ENCODE measurements at places on chromosomes 7 and 10. TPM values are rescaled to one million over a fixed set of nuclear protein-coding genes. Genes with fewer than 3 reads are reported as not detected.

GRCh38 chr7:114979803-114980507 is 58.1 kb downstream of the MDFIC start:
- no peak overlapping the region for H3K4me3 ChIP-seq
- H3K27me3 ChIP-seq = no peaks in the 10 kb centered on the region
- H3K4me1 ChIP-seq = peaks cover 50% of the 10 kb centered on the region
- DNase-seq = no peak
- H3K36me3 ChIP-seq = peaks cover 34% of the 10 kb centered on the region

Gene CALCR
- not detected for total RNA-seq

Gene OPN4
- not detected for total RNA-seq

DNA sequence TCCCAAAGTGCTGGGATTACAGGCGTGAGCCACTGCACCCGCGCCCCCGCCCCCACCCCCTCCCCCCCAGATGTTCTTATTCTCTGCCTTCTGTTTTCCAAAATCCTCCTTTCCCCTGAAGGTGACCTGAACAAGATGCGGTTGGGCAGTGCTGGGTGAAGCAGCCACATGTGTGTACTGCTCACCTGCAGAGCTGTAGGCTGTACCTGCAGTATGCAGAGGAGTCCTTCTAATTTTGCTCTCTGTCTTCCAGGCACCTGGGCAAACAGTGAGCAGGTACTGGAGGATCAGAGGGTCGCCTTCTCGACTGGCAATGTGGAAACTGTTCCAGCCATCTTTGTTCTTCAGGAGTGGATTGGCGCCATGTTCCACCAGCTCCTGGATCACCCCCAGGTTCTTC is 2.1 kb downstream of the ANKRD16 start:
- H3K4me1 ChIP-seq = peaks cover 39% of the 10 kb centered on the region
- H3K27me3 ChIP-seq = no peaks in the 10 kb centered on the region
- no peak for DNase-seq
- no peak overlapping the region for H3K27ac ChIP-seq

- no peak overlapping the region for H3K27ac ChIP-seq
- no peak overlapping the region for H3K4me3 ChIP-seq
- H3K36me3 ChIP-seq = no peaks in the 10 kb centered on the region
- DNase-seq = no peak
These were observed 142.2 kb downstream of the ATXN7L1 start for GRCh38 chr7:105734233-105734632.

GRCh38 chr7:30726296-30727006 is 25.5 kb upstream of the INMT start:
- no peaks in the 10 kb centered on the region for H3K36me3 ChIP-seq
- DNase-seq = peak; percentile 51
- H3K27me3 ChIP-seq = no peaks in the 10 kb centered on the region
- H3K4me3 ChIP-seq = peak overlapping the region; percentile 77
- peaks cover 48% of the 10 kb centered on the region for H3K4me1 ChIP-seq
- H3K27ac ChIP-seq = peak overlapping the region; percentile 89

GRCh38 chr10:113213035-113213434 is 263.0 kb downstream of the TCF7L2 start:
- no peak overlapping the region for H3K27ac ChIP-seq
- no peak for DNase-seq
- no peak overlapping the region for H3K4me3 ChIP-seq
- H3K36me3 ChIP-seq = no peaks in the 10 kb centered on the region
- H3K27me3 ChIP-seq = peaks cover 15% of the 10 kb centered on the region

GRCh38 chr10:110834629-110835301 is 37.0 kb upstream of the PDCD4 start:
- peak; percentile 58 for DNase-seq
- H3K4me1 ChIP-seq = peaks cover 39% of the 10 kb centered on the region
- H3K27me3 ChIP-seq = no peaks in the 10 kb centered on the region

- H3K36me3 ChIP-seq = no peaks in the 10 kb centered on the region
- H3K27me3 ChIP-seq = no peaks in the 10 kb centered on the region
- H3K27ac ChIP-seq = no peak overlapping the region
- no peak overlapping the region for H3K4me3 ChIP-seq
These were observed 14.2 kb downstream of the PDLIM1 start for GRCh38 chr10:95276367-95277200.

DNA sequence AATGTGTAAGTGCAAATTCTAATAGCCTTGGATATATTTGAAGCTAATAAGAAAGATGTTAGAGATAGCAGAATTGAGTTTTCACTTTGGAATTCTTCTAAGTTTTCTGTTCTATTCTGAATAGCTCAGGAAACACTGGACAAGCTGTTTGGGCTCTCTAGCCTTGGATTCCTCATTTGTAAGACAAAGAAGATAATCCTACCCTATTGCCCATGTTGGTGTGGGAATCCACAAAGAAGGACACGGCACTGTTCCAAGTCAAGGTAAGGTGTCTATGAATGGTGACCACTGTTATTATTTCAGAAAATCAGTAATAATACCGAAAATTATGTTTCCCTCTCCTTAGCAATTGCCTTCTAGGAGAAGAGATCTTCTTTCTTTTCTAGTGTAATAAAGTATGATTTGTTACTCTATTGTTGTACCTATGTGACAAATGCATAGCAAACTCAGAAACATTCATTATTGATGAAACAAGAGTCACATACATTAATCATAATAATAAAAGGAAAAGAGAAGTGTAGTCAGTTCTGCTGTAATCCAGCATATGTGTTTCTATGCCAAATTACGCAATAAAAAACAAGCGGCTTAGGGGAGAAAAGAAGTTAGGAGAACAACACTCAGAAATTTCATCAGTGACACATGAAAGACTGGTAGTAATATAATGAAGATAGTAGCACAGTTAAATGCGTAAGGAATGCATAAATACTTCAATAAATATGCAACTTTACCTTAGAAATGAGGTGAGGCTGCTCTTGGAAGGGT is 1012.3 kb upstream of the PHF14 start:
- no peaks in the 10 kb centered on the region for H3K36me3 ChIP-seq
- DNase-seq = no peak
- H3K4me1 ChIP-seq = no peaks in the 10 kb centered on the region

Data from activated naive CD4-positive, alpha-beta T cell treated with anti-CD3 and anti-CD28 coated beads for 36 hours (primary cell).